ENCODE measurements at places on chromosomes 1 and 21.

DNA sequence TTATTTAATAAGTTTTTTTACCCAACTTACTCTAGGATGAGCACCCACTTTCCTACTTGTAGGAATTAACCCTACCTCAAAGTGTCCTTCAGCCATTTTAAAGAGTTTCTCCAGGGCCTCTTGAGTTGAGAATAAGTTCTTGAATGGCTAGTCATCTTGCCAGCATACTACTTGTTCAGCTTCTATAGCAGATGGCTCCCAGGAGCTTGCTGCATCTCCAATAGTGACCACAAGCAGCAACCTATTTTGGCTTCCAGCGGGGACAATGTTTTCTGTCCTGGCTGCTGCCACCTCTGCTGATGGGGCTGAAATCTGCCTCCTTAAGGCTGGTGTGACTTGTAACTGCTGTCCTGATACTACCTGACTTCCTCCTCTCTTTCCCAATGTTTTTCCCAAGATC is 20.8 kb upstream of the PIK3R3 start:
- no peak for DNase-seq

DNA sequence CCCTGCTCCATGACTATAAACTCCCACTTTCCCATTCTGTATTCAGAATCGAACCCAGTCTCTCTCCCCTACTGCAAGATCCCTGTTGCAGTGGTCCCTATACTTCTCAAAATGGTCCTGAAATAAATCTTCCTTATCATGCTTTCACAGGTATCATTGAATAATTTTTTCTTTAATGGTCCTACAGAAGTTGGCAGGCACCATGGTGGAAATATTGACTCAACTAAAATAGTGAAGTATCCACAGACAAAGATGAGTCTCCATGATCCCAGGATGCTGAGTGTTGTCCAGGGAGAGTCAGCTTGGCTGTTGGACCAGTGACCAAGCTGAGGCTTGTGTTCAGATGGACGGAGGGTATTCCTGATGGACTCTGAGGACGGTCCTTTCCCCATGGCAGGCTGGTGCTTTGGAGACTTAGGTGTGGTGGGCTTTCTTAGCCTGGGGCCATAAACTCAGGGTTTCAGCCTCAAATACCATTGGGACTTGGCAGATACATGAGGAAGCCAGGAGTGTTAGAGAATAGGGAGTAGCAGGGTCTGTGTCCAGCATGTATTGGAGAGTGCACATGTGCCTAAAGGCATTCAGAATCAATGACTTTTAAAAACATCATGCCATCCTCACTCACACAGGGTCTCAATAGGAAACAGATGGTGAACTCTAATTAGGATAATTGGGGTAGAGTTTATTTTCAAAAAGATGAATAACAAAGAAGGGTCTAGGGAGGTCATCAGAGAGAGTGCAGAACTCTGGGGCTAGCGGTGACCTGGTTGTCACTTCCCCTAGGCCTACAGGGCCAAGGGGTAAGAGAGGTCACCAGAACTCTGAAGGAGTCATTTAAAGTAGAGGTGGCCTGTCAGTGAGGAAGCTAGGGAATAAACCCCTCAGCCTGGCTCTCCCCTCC is 19.8 kb downstream of the TINAGL1 start:
- no peak for DNase-seq

GRCh38 chr1:84492726-84493125 is 13.5 kb upstream of the SPATA1 start:
- no peak for DNase-seq

- DNase-seq, result no peak
Measured at GRCh38 chr1:11778844-11779623, 17.0 kb downstream of the C1orf167 start.

DNA sequence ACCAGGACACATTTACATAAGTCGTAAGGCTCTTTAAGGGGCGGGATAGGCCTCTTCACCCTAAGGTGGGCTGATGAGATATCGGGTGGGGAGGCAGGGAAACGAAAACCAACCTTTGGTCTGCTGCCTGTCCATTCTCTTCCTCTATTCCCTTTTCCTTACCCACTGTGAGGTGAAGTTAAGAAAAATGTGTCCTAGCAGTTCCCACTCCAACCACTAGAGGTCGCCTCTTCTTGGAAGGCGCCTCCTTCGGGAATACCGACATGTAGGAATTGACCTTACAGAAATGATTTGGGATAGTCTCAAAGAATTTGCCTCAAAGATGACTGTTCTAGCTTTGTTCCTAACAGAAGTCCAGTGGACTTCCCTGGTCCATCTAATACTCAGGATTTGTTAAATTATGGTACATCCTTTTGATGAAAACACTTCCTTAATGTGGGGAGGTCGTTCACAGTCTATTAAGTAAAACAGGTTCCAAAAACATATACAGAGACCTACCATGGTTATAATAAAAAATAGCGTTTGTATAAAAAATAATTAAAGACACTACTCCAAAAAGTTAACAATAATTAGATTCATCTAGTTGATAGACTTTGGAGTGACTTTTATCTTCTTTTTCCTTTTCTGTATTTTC is 14.1 kb downstream of the AZIN2 start:
- DNase-seq, result peak; percentile 47
